Hepatocyte (in vitro differentiated cells): ENCODE measurements at places on chromosomes 3 and 15. TPM values are rescaled to one million over a fixed set of nuclear protein-coding genes. Genes with fewer than 3 reads are reported as not detected.

CAMKV gene
- total RNA-seq: 3.5 and 3.9 TPM in 2 replicates

SYNPR gene
- 0.37 and 0.52 TPM in 2 replicates for total RNA-seq

DNA sequence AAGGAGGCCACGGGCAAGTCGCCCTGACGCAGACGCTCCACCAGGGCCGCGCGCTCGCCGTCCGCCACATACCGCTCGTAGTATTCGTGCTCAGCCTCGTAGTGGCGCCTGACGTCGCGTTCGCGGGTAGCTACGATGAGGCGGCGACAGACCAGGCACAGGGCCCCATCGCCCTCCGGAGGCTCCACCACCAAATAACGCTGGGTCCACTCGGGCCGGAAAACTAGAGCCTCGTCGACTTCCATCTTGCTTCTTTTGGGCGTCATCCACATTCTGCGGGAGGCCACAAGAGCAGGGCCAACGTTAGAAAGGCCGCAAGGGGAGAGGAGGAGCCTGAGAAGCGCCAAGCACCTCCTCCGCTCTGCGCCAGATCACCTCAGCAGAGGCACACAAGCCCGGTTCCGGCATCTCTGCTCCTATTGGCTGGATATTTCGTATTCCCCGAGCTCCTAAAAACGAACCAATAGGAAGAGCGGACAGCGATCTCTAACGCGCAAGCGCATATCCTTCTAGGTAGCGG, at the start of gene EPM2AIP1:
TSS of gene EPM2AIP1 (minus strand) at position 326 of the 520 bp plus-strand sequence. CDS start at position 272, 54 bp downstream.
- H3K27me3 ChIP-seq: no peaks in the 10 kb centered on the region
- H3K4me3 ChIP-seq: peak within 1 kb of the TSS; percentile 21
- H3K4me1 ChIP-seq: peaks cover 27% of the 10 kb centered on the region
- no peaks in the 10 kb centered on the region for H3K36me3 ChIP-seq

- no peaks in the 10 kb centered on the region for H3K36me3 ChIP-seq
- DNase-seq: no peak
- H3K27ac ChIP-seq: no peak overlapping the region
- H3K4me3 ChIP-seq: no peak overlapping the region
These were observed 25.6 kb downstream of the SEC22C start for GRCh38 chr3:42556089-42556632.

- DNase-seq: no peak
- H3K4me1 ChIP-seq: no peaks in the 10 kb centered on the region
- H3K4me3 ChIP-seq: no peak overlapping the region
These were observed 108.4 kb downstream of the ADAMTSL3 start for GRCh38 chr15:83762367-83762766.

NR1I2 gene
- total RNA-seq: 7.0 and 7.1 TPM in 2 replicates

- no peak overlapping the region for H3K27ac ChIP-seq
- H3K4me3 ChIP-seq: no peak overlapping the region
- no peaks in the 10 kb centered on the region for H3K36me3 ChIP-seq
- no peak for DNase-seq
- no peaks in the 10 kb centered on the region for H3K4me1 ChIP-seq
These were observed 13.4 kb downstream of the SPICE1 start for GRCh38 chr3:113501597-113501996.
